Mesothelial cell of epicardium (in vitro differentiated cells): ENCODE measurements at places on chromosomes 6 and 20. TPM values are rescaled to one million over a fixed set of nuclear protein-coding genes. Genes with fewer than 3 reads are reported as not detected.

- H3K4me1 ChIP-seq = peaks cover 26% of the 10 kb centered on the region
- peaks cover 7% of the 10 kb centered on the region for H3K36me3 ChIP-seq
- no peak overlapping the region for H3K4me3 ChIP-seq
- no peak for DNase-seq
- H3K27me3 ChIP-seq = no peaks in the 10 kb centered on the region
Measured at GRCh38 chr6:20827798-20828197, 293.5 kb downstream of the CDKAL1 start.

GRCh38 chr6:46453741-46454316 lies 37.4 kb downstream of the RCAN2 start:
- H3K27me3 ChIP-seq = no peaks in the 10 kb centered on the region
- peaks cover 4% of the 10 kb centered on the region for H3K36me3 ChIP-seq
- H3K27ac ChIP-seq = no peak overlapping the region
- DNase-seq = no peak
- no peak overlapping the region for H3K4me3 ChIP-seq
- H3K4me1 ChIP-seq = peaks cover 3% of the 10 kb centered on the region

Gene TAPBP
- total RNA-seq = 62.8 to 68.3 TPM (median 64.4 TPM) in 3 replicates

Gene DSP
- 163 to 172 TPM (median 171 TPM) in 3 replicates for total RNA-seq

- peaks cover 15% of the 10 kb centered on the region for H3K36me3 ChIP-seq
- H3K27me3 ChIP-seq = no peaks in the 10 kb centered on the region
- peaks cover 18% of the 10 kb centered on the region for H3K4me1 ChIP-seq
- no peak overlapping the region for H3K27ac ChIP-seq
Measured at GRCh38 chr20:36852187-36852586, 23.8 kb upstream of the TLDC2 start.

Gene SLC35A1
- total RNA-seq = 24.0 to 26.6 TPM (median 26.4 TPM) in 3 replicates

GRCh38 chr6:55676736-55677135 lies 97.7 kb upstream of the HMGCLL1 start:
- DNase-seq = no peak
- peaks cover 34% of the 10 kb centered on the region for H3K27me3 ChIP-seq
- H3K36me3 ChIP-seq = no peaks in the 10 kb centered on the region
- H3K27ac ChIP-seq = no peak overlapping the region
- peaks cover 9% of the 10 kb centered on the region for H3K4me1 ChIP-seq
- H3K4me3 ChIP-seq = no peak overlapping the region

DNA sequence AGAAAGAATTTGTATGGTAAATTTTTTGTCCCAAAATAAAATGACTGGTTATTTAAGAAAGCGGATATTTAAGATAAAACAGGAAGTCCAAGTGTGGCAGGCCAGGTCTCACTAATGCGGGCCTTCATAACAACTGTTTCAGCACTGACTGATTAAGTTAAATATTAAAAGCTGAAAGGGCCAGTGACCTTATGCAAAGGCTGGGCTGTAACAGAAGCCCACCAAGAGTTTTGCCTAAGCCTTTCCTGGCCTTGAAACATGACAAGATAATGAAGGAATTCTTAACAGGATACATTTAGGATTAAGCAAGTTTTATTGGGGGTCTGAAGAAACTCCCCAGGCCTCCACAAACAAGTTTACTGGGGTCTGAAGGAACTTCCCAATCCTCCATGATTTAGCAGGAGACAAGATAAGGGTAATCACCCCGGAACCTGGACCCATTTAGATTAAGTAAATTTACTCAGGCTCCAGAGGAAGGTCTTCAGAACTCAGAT lies 36.3 kb downstream of the ZNF133 start:
- no peak for DNase-seq
- no peak overlapping the region for H3K27ac ChIP-seq
- no peaks in the 10 kb centered on the region for H3K27me3 ChIP-seq

DNA sequence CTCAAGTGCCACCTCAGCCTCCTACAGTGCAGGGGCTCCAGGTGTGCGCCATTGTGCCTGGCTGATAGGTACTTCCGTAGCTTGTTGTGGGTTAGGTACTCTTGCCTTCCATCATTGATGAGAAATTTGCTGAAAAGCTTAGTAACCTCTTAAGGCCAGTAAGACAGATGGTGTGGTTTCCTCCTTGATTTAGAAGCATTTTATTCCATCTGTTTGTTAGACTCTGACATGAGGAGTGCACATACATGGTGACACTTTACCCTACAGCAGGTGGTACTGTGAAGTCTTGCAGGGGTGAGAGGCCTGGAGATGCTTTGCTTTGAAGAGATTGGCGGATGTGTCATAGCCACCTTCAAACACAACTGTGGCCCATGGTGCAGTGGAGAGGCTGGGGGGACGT lies 14.8 kb upstream of the MTG2 start:
- H3K4me1 ChIP-seq = no peaks in the 10 kb centered on the region
- no peaks in the 10 kb centered on the region for H3K27me3 ChIP-seq
- H3K36me3 ChIP-seq = peaks cover 16% of the 10 kb centered on the region
- H3K4me3 ChIP-seq = no peak overlapping the region

Gene SDCBP2
- total RNA-seq = 1.8 to 3.4 TPM (median 2.9 TPM) in 3 replicates

Gene AFDN
- total RNA-seq = 280 to 284 TPM (median 282 TPM) in 3 replicates

GRCh38 chr6:146651482-146651863 lies 52.7 kb downstream of the ADGB start:
- H3K27me3 ChIP-seq = no peaks in the 10 kb centered on the region
- H3K36me3 ChIP-seq = no peaks in the 10 kb centered on the region
- H3K27ac ChIP-seq = no peak overlapping the region
- peaks cover 13% of the 10 kb centered on the region for H3K4me1 ChIP-seq

Gene TNFRSF6B
- total RNA-seq = 1.6 TPM in 1 of 3 replicates, not detected in the others

DNA sequence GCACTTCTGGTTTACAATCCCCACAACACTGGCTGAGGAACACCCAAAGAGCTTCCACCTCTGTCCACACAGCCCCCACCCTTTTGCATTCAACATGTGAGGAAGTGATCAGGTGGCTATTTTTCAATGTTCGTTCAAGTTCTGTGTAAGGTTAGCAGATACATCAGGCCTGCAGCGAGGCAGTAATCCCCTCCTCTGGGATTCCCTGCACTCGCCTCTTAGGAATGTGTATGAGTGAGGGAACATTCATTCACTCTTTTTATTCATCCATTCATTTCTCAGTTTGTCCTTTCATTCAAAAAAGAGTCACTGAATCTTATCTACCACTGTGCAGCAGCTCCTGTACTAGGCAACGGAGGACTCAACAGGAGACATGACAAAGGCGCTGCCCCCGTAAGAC lies 236.4 kb upstream of the PRDM1 start:
- H3K27ac ChIP-seq = no peak overlapping the region
- H3K4me3 ChIP-seq = no peak overlapping the region
- H3K36me3 ChIP-seq = no peaks in the 10 kb centered on the region
- no peak for DNase-seq
- no peaks in the 10 kb centered on the region for H3K27me3 ChIP-seq

Gene ACTL10
- 0.63 to 0.86 TPM (median 0.66 TPM) in 3 replicates for total RNA-seq

GRCh38 chr6:46612645-46613044 lies 40.0 kb downstream of the CYP39A1 start:
- H3K4me1 ChIP-seq = no peaks in the 10 kb centered on the region
- no peaks in the 10 kb centered on the region for H3K27me3 ChIP-seq
- DNase-seq = no peak
- H3K27ac ChIP-seq = no peak overlapping the region
- H3K4me3 ChIP-seq = no peak overlapping the region

Gene OR12D3
- total RNA-seq = not detected in 3 replicates

DNA sequence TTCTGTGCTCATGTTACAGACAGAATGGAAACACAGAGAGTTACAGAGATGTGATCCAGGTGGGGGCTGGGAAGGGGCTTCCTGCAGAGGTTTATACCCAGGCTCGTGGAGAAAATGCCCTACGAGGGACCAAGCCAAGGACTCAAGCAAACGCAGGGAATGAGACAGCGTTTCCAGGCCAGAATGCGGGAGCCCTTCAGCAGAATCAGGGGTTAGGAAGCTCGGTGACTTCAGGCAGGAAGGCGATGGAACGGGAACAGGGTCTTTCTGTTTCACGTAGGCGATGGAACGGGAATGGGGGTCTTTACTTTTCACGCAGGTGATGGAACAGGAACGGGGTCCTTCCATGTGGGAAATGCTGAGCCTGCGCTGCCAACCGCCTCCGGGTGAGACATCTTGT lies 82.6 kb downstream of the THBS2 start:
- H3K27ac ChIP-seq = no peak overlapping the region
- no peak overlapping the region for H3K4me3 ChIP-seq
- peak; percentile 11 for DNase-seq
- H3K36me3 ChIP-seq = no peaks in the 10 kb centered on the region
- peaks cover 15% of the 10 kb centered on the region for H3K4me1 ChIP-seq
- H3K27me3 ChIP-seq = no peaks in the 10 kb centered on the region

DNA sequence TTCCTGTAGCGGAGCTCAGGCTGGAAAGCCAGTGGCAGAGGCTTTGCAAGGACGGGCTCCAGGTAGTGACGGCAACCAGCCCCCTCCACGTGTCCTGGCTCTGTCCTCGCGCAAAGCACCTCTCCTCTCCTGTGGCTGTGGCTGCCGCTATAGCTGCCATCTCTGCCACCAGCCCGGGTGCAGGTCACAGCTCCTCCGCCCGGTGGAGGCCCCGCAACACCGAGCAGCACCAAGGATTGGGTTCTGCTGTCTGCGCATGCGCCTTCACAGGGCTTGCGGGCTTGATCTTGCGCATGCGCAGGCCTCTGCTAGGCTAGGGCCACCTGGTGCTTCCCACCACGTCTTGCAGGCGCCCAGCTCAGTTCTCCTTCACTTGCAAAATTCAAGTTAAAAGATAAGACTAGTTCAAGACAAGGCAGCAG lies 625.4 kb downstream of the QKI start:
- H3K4me3 ChIP-seq = no peak overlapping the region
- H3K27me3 ChIP-seq = no peaks in the 10 kb centered on the region
- H3K36me3 ChIP-seq = no peaks in the 10 kb centered on the region
- H3K4me1 ChIP-seq = peaks cover 3% of the 10 kb centered on the region
- H3K27ac ChIP-seq = no peak overlapping the region

Gene C20orf141
- not detected in 3 replicates for total RNA-seq

Gene ZSCAN12
- 13.4 to 14.0 TPM (median 13.9 TPM) in 3 replicates for total RNA-seq

GRCh38 chr20:52168116-52168515 lies 23.5 kb downstream of the ZFP64 start:
- H3K36me3 ChIP-seq = peaks cover 46% of the 10 kb centered on the region
- H3K4me1 ChIP-seq = no peaks in the 10 kb centered on the region
- H3K4me3 ChIP-seq = no peak overlapping the region
- no peaks in the 10 kb centered on the region for H3K27me3 ChIP-seq
- H3K27ac ChIP-seq = no peak overlapping the region

DNA sequence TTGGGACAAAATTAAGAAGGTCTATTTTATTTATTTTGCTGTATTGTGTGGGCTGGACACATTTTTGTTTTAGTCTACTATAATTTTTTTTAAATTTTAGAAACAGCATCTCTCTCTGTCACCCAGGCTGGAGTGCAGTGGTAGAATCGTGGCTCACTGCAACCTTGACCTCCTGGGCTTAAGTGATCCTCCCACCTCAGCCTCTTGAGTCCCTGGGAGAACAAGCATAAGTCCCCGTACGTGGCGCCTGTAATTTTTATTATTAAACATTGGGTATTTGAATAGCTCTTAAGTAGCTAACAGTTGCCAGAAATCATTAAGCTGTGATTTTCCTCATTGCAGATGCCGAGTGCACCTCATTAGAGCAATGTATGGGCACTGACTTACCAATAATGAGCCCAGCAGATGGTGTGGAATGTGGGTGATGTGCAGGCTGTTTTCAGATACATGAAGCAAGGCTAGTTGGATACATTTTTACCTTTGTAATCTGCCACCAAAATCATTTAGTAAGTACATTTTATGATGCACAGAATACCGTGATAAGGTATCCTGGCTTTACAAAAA lies 10.3 kb upstream of the MAS1 start:
- no peaks in the 10 kb centered on the region for H3K36me3 ChIP-seq
- H3K27me3 ChIP-seq = no peaks in the 10 kb centered on the region
- no peak overlapping the region for H3K4me3 ChIP-seq
